Smooth muscle cell of the pulmonary artery (primary cell): ENCODE measurements at places on chromosomes 5 and 9. TPM values are rescaled to one million over a fixed set of nuclear protein-coding genes. Genes with fewer than 3 reads are reported as not detected.

The ARRDC3 gene
- 110 and 199 TPM in 2 replicates for total RNA-seq

The RGS7BP gene
- total RNA-seq, result 6.1 and 6.2 TPM in 2 replicates

The SVEP1 gene
- total RNA-seq, result 13.0 and 71.7 TPM in 2 replicates

The PPP3R2 gene
- total RNA-seq, result not detected in 2 replicates

The NIM1K gene
- 2.7 and 3.2 TPM in 2 replicates for total RNA-seq

The FAM174A gene
- 45.6 and 52.9 TPM in 2 replicates for total RNA-seq

The PTGER4 gene
- 15.0 and 25.0 TPM in 2 replicates for total RNA-seq

The IL33 gene
- 65.7 and 214 TPM in 2 replicates for total RNA-seq

The SPATA31A3 gene
- not detected in 2 replicates for total RNA-seq

The IL5 gene
- not detected in 2 replicates for total RNA-seq

The LCN9 gene
- not detected in 2 replicates for total RNA-seq

The SCAMP1 gene
- 107 and 118 TPM in 2 replicates for total RNA-seq

The GABRP gene
- total RNA-seq, result not detected in 2 replicates

The NIPAL4 gene
- total RNA-seq, result 0.07 TPM in 2 replicates

The HCN1 gene
- total RNA-seq, result under 0.01 and 0.03 TPM in 2 replicates

The NTMT1 gene
- total RNA-seq, result 31.7 and 32.8 TPM in 2 replicates

The UTP15 gene
- 10.2 and 16.0 TPM in 2 replicates for total RNA-seq

The OXCT1 gene
- 50.7 and 57.1 TPM in 2 replicates for total RNA-seq

The NTRK2 gene
- total RNA-seq, result 1.0 and 18.4 TPM in 2 replicates

The FOXD4L3 gene
- 0.07 and 0.10 TPM in 2 replicates for total RNA-seq

The PHF19 gene
- total RNA-seq, result 28.2 and 31.9 TPM in 2 replicates

The FST gene
- total RNA-seq, result 175 and 189 TPM in 2 replicates

The FREM1 gene
- 0.39 TPM in 1 of 2 replicates, not detected in the other for total RNA-seq

The SLC34A1 gene
- not detected in 2 replicates for total RNA-seq

The DRD1 gene
- total RNA-seq, result 0.33 and 1.2 TPM in 2 replicates

The ADCY2 gene
- total RNA-seq, result 0.07 TPM in 1 of 2 replicates, not detected in the other

The SPINK6 gene
- not detected in 2 replicates for total RNA-seq

The RNF208 gene
- total RNA-seq, result 1.2 and 2.8 TPM in 2 replicates

The CEMIP2 gene
- total RNA-seq, result 53.4 and 106 TPM in 2 replicates

The SLC2A6 gene
- total RNA-seq, result 12.5 and 19.7 TPM in 2 replicates

The SCGB3A2 gene
- total RNA-seq, result not detected in 2 replicates

The OR1Q1 gene
- 0.59 TPM in 1 of 2 replicates, not detected in the other for total RNA-seq

The WDR36 gene
- 55.8 and 69.1 TPM in 2 replicates for total RNA-seq

The HAND1 gene
- not detected in 2 replicates for total RNA-seq

The NSUN2 gene
- total RNA-seq, result 48.1 and 64.0 TPM in 2 replicates

The PCDHGA9 gene
- total RNA-seq, result 5.2 and 5.5 TPM in 2 replicates

The KIAA1958 gene
- total RNA-seq, result 1.9 and 2.3 TPM in 2 replicates
